ENCODE measurements at places on chromosomes 5 and 9.

- DNase-seq = peak; percentile 27
These were observed 2.6 kb downstream of the RNF44 start for GRCh38 chr5:176534640-176535039.

GRCh38 chr5:54385994-54386393 lies 69.5 kb upstream of the HSPB3 start:
- DNase-seq = no peak

GRCh38 chr5:56064984-56065383 lies 70.2 kb upstream of the IL6ST start:
- DNase-seq = no peak

DNA sequence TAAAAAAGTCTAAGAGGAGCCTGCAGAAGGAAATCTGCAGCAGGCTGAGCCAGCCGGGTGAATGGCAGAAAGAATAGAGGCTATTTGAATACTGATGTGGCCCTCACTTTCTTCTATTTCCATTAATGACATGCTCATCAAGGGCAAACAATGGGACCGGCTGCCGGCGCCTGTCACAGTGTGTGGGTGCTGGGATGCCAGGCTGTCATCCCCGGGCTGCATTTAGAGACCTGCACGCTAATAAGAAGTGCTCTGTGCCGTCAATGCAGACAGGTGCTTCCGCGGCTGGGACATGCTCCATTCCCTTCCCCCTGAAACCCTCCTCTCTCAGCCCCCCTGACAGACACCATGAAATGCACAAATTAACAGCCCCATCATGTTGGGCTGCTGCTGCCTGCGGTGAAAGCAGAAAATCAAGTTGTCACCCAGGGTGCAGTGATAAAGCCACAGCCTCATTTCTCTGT lies 217.7 kb upstream of the TBCA start:
- DNase-seq = no peak

DNA sequence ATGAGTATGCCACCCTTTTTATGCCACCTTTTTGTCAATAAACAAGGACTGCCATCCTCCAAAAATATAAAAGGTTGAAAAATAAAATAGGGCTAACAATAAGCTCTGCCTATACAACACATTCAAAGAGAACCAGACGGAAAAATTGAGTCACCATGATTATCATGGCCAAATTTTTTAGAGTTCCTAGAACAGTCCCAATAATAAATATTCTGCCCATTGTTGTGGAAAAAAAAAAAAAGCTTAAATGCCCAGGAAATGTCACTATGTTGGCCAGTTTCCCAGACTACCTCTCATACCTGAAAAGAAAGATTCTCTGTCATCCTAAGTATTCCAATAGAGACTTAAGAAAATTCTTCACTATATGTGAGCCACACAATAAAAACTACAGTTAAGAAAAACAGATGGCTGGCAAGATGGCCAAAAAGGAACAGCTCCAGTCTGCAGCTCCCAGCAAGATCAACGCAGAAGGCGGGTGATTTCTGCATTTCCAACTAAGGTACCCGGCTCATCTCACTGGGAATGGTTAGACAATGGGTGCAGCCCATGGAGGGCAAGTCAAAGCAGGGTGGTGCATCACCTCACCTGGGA lies 149.0 kb downstream of the TMEM161B start:
- DNase-seq = no peak

DNA sequence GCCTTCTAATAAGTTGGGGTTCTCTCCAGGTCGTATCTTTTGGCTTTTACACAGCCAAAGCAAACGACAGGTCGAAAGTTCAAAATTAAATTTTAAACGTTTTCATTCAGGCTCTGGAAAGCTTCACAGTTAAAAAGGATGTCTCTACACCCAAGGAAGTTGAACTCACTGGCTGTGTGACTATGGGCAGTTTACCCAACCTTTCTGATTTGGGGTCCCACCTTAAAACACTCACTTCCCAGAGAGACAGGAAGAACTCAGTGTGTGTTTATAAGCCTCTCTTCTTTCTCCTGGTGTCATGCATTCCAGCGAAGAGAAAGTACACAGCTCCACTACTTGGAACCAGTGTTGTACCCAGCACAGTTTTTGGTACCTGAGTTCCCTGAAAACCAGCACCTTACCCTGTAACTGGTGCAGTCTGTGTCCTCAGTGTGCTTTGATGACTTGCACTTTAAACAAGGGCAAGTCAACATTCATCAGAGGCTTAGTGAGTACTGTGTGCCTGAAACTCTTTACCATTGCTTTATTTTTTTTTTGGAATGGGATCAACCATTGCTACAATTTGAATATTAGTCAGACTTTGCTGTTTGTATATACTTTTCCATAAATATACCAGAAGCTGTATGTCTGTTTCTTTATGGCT lies 1.7 kb downstream of the SRD5A1 start:
- DNase-seq = no peak

DNA sequence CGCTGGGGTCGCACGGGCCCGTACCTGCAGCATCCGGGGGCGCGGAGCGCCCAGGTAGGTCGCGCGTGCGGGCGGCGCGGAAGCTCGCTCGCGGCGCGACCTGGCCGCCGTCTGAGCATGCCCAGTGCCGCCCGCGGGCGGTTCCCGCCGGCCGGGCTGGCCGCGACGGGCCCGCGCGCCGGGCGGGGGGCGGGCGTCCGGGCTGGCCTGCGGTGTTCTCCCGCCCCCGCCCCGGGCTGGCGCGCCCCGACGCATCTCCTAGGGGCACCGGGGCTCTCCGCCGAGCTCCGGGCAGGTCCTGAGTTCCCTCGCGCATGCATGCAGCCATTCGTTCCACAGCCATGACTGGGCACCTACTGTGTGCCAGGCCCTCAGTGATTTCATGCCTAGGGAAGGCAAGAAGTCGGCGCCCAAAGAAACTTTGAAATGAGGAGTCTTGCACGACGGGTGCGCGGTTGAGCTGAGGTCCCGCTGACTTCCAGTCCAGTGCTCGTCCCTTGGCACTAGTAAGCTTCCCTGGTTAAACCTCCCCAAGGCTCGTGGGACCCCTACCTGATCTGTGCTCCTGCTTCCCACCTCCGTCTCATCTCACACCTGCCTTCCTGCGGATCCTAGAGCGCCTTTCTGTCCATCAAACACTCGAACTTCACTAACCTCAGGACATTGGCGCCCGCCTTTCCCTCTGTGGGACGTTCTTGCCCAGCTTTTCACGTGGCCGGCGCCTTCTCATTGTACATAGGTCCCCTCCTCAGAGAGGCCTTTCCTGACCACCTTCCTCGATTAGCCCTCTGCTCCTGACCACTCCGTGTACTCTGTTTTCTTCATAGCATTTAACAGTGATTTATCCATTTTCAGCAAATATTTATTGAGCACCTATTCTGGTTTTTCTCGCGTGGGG lies at the start of gene PTPN3:
PTPN3 (minus strand) TSS at position 113 of the 898 bp plus-strand sequence. CDS start 34,873 bp downstream, outside the sequence.
- no peak for DNase-seq

GRCh38 chr5:90483206-90483605 lies 8.5 kb downstream of the POLR3G start:
- DNase-seq = no peak

GRCh38 chr9:108528231-108528630 lies 327.6 kb downstream of the ACTL7B start:
- DNase-seq = no peak

DNA sequence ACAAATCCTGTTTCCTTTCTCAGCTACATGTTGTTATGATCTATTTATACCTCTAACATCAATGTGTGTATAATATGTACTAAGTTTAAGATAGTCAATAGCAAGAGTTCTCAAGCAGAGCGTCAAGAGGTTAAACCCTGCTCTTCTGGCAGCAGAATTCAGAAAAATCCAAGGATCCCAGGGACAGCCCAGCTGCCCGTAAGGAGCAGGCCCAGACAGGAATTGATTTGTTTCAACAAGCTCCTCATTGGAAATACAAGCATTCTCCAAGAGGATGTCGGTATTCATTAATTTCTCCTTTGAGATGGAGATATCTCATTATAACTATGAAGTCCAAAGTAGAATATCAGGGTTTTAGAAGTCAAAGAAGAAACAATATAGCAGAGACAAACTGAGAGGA lies 14.9 kb downstream of the EFNA5 start:
- no peak for DNase-seq

Data from stimulated activated CD4-positive, alpha-beta T cell treated with anti-CD3 and anti-CD28 coated beads, Interleukin-15, amount 100 ng/mL, for 24 hours (primary cell).